MV-4-11 (cell line): ENCODE measurements at places on chromosomes 16 and 17.

- DNase-seq, result no peak
Measured at GRCh38 chr16:49755716-49756505, 100.0 kb downstream of the ZNF423 start.

DNA sequence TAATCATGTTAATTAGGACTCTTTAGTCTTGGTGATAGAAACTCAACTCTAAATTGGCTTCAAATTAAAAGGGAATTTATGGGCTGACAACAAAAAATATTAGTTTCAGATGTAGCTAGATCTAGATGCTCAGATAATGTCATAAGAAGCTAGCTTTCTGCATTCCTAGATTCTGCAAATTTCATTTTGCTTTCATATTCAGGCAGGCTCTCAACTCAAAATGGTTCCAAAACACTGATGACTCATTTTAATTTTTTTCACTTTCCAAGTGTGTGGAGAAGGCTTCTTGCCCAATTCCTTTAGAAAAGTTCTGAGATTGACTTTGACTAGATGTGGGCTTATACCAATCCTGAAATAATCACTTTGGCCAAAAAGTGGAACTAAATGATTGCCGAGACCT lies 236.7 kb upstream of the GOT2 start:
- peak; percentile 83 for DNase-seq

DNA sequence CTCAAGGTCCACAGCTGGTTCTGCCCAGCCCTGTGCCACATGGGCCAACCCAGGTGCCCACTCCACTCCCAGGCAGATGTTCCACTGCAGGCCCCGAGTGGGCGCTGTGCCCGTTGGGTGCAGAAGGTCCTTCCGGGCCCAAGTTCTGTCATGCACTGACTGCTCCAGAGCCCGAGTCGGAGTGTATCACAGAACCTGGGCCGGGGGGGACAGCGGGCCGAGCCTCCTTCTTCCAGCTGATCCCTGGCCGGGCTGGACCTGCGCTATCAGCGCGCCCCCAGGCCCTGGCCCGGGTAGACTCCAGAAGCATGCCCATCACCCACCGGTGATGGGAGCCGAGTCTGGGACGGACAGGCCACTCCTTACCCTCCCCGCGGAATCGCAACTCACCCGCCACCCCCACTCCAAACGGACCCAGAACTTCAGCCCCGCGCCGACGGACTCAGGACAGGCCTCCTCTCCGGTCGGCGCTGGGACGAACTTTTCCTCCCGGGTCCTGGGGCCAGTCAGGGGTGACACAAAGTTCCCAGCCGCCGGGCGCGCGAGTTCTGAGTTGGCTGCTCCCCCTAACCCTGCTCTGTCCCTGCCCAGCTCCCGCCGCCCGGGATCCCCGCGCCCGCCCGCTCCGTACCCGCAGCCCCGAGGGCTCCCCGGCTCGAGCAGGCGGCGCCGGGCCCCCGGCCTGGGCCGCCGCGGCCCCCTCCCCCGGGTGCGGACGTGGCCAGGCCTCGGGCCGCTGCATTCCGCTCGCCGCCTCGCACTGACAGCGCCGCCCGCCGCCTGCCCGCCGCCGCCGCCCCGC lies at the start of gene COPZ2:
TSS of gene COPZ2 (minus strand) at position 762 of the 802 bp plus-strand sequence. CDS start at position 742, 20 bp downstream.
- DNase-seq, result peak; percentile 29

- no peak for DNase-seq
Measured at GRCh38 chr17:81846743-81847689, 12.2 kb upstream of the PPP1R27 start.
